ENCODE measurements at places on chromosomes 5 and 9. TPM values are rescaled to one million over a fixed set of nuclear protein-coding genes. Genes with fewer than 3 reads are reported as not detected.

The OGN gene
- total RNA-seq = 3.3 TPM

The GDNF gene
- total RNA-seq = not detected

- no peak for DNase-seq
Observed at GRCh38 chr5:154118385-154118784, 72.1 kb upstream of the GALNT10 start.

GRCh38 chr5:180353980-180354452, 880 bp upstream of the GFPT2 start:
- DNase-seq = no peak

The PIK3R1 gene
- total RNA-seq = 113 TPM

GRCh38 chr9:134774410-134774809, 106.2 kb upstream of the FCN2 start:
- no peak for DNase-seq

The ITGA1 gene
- 45.0 TPM for total RNA-seq

GRCh38 chr5:113950186-113950585, 411.7 kb upstream of the KCNN2 start:
- DNase-seq = no peak

DNA sequence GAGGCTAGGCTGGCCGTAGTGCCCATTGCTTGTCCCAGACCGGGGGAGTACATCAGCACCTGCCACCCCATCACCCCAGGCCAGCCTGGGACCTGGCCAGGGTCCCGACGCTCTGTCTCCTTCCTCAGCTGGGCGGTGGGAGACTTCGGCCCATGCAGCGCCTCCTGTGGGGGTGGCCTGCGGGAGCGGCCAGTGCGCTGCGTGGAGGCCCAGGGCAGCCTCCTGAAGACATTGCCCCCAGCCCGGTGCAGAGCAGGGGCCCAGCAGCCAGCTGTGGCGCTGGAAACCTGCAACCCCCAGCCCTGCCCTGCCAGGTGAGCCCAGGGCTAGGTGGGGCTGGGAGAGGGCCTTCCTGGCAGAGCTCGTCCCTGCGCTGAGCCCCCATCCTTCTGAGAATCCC, 16.5 kb upstream of the CACFD1 start:
- no peak for DNase-seq

- no peak for DNase-seq
Observed at GRCh38 chr5:63070001-63070400, 491.4 kb downstream of the LRRC70 start.

GRCh38 chr5:154524181-154524580, 46.2 kb upstream of the HAND1 start:
- DNase-seq = no peak

DNA sequence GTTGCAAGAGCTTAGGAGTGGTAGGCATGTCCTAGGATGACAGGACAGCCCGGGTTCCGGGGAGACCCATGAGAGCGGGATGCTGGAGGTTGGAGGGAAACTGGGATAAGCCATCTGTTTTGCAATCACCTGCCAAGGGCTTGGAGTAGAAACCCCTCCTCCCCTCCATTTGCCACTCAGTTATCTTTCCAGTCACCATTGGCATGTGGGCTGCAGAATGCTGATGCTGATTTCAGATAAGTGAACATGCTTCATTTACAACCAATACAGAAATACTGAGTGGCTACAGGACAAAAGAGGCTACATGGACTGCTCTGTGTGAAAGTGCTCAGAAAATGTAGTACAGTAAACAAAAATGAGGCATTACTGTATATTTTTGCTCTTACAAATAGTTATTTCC, 93.4 kb upstream of the KIF2A start:
- DNase-seq = no peak

DNA sequence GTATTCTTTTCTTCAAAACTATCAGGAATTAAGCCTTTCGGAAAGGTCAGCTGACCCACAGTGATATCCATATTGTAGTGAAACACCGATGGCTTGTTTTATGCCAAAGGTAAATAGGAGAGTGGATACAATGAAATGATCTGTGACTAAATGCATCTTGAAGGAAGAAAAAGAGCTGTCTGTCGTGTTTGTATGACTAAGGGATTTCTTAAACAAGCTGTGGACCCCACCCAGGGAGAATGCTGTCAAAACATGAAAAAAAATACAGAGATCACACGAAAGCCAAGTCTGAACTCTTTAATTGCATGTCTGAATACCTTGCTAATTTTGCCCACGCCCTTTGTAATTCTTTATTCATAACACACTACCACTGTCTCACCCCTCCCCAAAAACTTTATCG, 286.4 kb upstream of the WWC1 start:
- DNase-seq = no peak

GRCh38 chr5:134435560-134435959, 23.9 kb upstream of the CDKN2AIPNL start:
- DNase-seq = no peak

DNA sequence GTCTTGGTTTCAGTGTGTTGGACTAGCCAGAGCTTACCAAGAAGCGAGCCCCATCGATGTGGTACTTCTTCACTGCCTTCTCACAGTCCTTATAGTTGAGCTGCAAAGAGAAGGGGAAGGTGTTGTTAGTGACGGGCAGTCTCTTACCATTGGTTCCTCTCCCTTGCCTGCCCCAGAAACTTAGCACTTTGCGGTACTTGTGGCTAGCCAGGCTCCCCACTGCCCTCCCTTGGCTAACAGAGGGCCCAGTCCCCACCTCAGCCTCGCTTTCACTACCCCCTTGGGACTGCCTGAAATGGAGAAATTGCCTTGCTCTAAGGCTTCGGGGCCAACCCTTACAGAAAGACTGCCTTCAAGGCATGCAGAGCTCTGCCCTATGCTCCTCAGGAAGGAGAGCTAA, 4.3 kb downstream of the LCP2 start:
- DNase-seq = peak; percentile 92

GRCh38 chr9:113298924-113299770, 4.0 kb downstream of the RNF183 start:
- no peak for DNase-seq

- no peak for DNase-seq
Observed at GRCh38 chr5:107444300-107444699, 226.4 kb downstream of the EFNA5 start.

GRCh38 chr5:40052808-40053207, 626.9 kb upstream of the PTGER4 start:
- DNase-seq = no peak

- no peak for DNase-seq
Observed at GRCh38 chr5:68375540-68375939, 160.0 kb downstream of the PIK3R1 start.

The SLC2A8 gene
- 58.1 TPM for total RNA-seq

The PAIP1 gene
- total RNA-seq = 61.1 TPM

GRCh38 chr5:144009116-144009515, 161.3 kb downstream of the YIPF5 start:
- DNase-seq = no peak

DNA sequence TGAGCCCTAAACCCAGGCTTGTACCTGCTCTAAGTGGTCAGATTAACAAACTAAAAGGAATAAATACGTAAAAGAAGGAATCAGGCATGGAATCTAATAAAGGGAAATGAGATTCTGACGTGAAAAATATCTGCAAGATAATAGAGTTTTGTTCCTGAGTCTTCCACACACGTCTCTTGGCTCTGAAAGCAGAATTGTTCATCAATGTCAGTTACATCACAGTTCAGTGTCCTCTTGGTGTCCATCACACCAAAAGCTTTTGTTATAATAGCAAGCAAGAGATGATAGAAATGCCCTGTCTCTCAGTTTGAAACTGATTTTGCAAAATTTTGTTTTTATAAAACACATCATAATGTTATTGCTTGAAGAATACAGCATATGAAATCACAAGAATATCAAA, 34.7 kb upstream of the NMUR2 start:
- DNase-seq = no peak

- DNase-seq = no peak
Observed at GRCh38 chr5:151427258-151427657, 20.1 kb upstream of the SLC36A1 start.

The NEUROG1 gene
- not detected for total RNA-seq

DNA sequence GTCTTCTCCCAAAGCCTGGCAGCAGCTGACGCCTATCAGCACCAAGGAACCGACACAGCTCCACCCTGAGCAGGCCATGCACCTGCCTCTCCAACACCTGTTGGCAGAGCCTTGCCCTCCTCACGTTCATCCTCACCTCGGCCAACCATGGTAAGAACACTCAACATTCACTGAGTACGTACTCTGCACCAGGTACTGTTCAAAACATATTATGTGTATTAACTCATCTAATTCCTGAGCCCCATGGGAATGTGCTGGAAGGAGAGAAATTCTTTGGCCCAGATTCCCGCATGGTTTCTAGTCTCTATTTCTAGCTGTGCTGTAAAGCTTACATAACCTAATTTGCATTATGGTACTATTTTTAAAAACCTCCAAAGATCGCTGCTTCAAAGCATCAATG, 86.1 kb downstream of the GPR21 start:
- DNase-seq = no peak

DNA sequence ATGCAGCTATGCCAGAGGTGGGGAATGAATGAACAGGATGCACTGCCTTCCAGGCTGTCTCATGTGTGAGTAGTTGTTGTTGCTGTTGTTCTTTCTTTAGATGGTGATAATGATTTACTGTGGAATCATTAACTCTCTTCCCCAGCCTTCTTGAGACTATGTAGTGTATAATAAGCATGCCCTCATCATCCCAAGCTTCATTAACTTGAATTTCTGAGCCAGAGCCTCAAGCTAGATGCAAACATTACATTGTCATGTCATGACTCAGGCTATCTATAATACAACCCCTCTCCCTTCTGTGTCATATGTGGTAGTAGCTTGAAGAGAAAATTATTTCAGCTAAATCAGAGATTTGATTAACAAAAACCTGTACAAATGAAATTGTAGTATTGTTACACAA, 10.0 kb upstream of the ADAMTSL1 start:
- DNase-seq = no peak

DNA sequence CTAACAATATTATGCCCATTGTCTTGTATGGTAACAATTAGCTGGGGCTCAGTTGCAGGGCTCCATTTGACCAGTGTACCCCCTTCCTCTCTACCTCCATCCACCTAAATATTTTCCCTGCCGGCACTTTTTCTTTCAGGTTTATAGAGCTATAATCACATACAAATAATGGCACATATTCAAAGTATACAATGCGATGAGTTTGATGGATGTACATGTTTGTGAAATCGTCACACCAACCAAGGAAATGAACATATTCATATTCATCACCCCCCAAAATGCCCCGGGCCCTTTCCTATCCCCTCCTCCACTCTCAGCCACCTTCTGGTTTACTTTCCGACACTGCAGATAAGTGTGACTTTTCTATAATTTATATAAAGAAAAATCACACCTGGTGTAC, 351.5 kb downstream of the GADD45G start:
- no peak for DNase-seq

The GABRA6 gene
- not detected for total RNA-seq

The RGP1 gene
- total RNA-seq = 16.5 TPM

DNA sequence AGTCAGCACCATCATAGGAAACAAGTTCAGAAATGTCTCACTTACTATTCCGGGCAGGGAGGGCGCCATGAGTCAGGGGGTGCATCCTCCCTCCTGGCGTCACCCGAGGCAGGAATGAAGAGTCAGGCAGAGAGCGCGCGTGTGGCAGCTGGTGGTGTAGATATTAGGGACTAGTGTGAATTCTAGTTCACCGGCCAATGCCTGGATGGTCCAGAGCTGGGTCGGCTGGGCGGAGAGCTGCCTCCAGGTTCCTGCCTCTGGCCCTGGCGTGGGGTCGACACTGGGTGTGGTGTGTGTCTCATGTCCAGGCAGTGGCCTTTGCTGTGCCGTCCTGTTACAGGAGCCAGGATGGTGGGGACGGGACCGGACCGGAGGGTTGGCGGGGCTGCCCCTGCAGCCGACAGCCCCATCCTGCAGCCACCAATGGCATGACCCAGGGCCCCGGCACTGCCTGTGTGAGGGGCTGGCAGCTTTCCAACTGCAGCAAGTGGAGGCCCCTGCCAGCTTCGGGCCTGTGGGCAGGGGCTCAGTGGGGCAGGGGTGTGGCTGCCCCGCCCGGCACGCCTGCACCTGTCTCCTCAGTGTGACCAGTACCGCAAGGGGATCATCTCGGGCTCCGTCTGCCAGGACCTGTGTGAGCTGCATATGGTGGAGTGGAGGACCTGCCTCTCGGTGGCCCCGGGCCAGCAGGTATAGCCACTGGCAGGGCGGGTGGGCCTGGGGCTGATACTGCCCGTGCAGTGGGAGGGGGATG, 9.1 kb downstream of the DIPK1B start:
- DNase-seq = peak; percentile 48

- no peak for DNase-seq
Observed at GRCh38 chr5:151248651-151249050, 4.3 kb upstream of the GM2A start.

The GABRB2 gene
- total RNA-seq = 3.2 TPM

The NR5A1 gene
- 0.18 TPM for total RNA-seq

GRCh38 chr5:57185313-57185712, 11.5 kb downstream of the GPBP1 start:
- no peak for DNase-seq

- DNase-seq = no peak
Observed at GRCh38 chr5:146340260-146341081, 1.8 kb downstream of the POU4F3 start.

- DNase-seq = no peak
Observed at GRCh38 chr9:6924149-6924548, 166.4 kb downstream of the KDM4C start.

- DNase-seq = no peak
Observed at GRCh38 chr9:81080900-81081299, 608.4 kb downstream of the TLE1 start.

The FOXD4L4 gene
- 0.67 TPM for total RNA-seq

The PCSK5 gene
- total RNA-seq = 77.6 TPM

- no peak for DNase-seq
Observed at GRCh38 chr5:172458976-172459782, 4.9 kb upstream of the SH3PXD2B start.

- peak; percentile 96 for DNase-seq
Observed at GRCh38 chr5:172806897-172807672, 27.0 kb upstream of the ERGIC1 start.

DNA sequence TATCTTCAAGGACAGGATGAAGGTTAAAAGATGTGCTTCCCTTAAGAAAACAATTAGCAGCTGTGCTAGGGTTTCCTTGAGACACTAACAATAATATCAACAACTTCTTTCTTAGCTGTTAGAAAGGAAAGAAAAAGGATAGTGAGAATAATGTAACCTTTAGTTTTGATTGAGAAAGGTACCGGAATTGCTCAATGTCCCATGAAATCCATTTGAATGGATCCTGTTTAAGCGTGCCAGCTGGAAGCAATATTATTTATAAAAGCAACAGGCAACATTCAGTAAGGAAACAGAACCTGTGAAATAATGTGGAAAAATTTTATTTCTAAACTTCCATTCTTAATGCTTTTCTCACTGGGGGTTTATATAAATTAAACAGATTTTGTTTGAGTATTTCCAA, 120.9 kb downstream of the CCDC192 start:
- no peak for DNase-seq

All from Peyer's patch (tissue), 4 donors.